Kasumi-1 (cell line): ENCODE measurements at places on chromosomes 2 and 18.

DNA sequence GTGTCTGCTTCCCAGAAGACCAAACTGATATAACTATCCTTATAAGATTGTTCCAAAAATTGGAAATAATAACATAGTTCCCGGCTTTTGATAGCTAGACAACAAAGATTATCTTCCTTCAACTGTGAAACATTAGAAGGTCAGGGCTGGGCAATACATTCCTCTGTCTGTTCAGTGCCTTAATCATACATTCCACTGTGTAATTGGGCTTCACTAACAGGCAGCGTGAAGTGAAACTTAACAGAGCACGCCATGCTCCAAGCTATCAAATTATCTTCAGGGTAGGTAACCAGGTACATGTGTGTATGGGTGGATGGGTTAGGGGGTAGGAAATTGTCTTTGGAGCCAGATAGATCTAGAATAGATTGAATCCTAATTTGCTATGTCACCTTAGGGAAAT, 23.5 kb upstream of the ARL5A start:
- DNase-seq, result no peak

DNA sequence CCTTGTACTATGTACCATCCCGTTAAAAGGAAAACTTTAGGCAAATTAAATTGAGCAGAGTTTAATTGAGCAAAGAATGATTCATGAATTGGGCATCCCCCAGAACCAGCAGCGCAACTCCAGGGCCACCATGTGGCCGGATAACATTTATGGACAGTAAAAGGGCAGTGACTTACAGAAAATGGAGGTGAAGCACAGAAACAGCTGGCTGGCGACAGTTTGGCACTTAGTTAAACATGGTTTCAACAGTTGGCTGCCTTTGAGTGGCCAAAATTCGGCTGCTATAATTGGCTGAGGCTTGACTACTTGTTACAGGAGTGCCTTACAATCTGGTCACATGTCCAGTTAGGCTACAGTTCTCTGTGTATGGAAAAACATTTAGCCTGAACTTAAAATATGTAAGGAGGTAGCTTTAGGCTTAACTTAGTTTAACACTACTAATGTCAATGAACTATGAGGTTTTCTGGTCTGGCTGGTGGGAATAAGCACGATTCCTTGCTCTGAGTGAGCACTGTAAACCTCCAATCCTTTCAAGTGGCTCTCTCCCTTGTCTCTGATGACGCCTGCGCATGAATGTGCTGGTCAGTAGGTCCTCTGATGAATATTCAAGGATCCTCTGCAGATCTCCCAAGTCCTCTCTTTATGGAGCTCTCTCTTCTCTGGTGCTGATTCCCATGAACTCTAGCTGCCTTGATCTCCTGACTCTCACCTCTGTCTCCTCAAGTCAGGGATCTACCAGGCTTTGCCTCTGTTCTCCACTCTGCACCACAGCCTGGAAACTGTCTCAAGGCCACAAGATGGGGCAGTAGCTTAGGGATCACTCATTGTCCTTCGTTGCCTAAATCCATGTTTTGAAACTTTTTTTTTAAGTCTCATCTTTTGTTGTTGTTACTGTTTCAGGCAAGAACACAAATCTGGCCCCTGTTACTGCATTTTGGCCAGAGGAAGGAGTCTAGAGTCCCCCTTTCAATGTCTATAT, 24.4 kb upstream of the RAB31 start:
- peak; percentile 46 for DNase-seq

DNA sequence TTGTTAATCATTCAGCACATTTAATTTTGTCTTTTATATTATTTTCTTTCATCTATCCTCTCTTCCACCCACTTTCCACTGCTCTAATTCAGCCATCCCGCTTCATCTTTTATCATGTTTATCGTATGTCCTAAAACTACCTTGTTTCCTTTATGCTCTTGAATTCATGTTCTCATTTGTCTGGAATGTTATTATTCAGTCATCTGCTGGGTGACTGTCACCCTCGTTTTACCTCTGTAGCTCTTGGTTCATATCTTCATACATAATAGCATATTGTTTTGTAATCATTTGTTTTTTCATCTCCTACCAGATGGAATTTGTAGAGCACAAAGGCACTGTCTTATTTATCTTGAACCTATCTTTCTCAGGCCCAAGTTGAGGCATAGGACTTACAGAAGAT, 37.0 kb downstream of the SMCHD1 start:
- no peak for DNase-seq

DNA sequence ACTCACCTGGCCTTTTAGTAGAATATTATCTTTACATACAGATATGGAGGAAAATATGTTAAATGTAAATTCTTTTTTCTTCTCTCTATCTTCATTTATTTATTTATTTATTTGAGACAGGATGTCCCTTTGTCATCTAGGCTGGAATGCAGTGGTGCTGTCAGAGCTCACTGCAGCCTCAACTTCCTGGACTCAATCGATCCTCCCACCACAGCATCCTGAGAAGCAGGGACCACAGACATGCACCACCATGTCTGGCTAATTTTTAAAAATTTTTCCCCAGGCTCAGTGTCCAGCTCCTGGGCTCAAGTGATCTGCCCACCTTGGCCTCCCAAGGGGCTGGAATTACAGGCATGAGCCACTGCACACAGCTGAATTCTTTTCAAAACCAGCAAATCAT, 20.3 kb downstream of the KYNU start:
- DNase-seq, result no peak

DNA sequence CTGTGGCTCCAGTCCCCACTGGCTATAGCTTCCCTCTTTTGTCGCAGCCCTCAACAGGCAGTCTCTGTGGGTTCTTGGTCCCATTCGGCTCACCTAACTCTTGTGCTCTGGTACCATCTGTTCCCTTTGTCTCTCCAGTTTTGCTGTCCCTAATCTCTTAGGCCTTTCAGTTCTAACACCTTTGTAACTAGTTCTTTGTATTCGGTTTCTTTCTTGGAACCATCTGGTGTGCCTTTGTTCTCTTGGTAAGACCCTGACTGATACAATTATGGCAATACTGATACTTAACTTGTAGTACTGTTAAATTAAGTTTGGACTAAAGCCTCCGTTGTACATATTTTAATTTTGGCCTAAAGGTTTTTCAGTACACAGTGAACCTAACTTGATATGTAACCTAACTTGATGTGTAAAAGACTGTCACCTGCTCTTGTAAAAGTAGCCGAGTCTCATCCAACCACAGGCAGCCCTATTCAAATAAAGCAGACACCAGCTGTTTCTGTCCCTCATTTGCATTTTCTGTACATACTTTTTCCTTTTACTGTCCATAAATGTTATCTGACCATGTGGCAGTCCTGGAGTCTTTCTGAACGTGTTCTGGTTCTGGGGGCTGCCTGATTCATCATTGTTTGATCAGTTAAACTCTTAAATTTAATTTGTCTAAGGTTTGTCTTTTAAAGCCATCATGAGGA, 4.8 kb upstream of the MRPL44 start:
- no peak for DNase-seq
